Activated CD8-positive, alpha-beta memory T cell treated with anti-CD3 and anti-CD28 coated beads for 4 hours (primary cell): ENCODE measurements at places on chromosomes 13 and 19.
A peak's percentile ranks its signal among the peaks of the same experiment; 100 is the strongest.

DNA sequence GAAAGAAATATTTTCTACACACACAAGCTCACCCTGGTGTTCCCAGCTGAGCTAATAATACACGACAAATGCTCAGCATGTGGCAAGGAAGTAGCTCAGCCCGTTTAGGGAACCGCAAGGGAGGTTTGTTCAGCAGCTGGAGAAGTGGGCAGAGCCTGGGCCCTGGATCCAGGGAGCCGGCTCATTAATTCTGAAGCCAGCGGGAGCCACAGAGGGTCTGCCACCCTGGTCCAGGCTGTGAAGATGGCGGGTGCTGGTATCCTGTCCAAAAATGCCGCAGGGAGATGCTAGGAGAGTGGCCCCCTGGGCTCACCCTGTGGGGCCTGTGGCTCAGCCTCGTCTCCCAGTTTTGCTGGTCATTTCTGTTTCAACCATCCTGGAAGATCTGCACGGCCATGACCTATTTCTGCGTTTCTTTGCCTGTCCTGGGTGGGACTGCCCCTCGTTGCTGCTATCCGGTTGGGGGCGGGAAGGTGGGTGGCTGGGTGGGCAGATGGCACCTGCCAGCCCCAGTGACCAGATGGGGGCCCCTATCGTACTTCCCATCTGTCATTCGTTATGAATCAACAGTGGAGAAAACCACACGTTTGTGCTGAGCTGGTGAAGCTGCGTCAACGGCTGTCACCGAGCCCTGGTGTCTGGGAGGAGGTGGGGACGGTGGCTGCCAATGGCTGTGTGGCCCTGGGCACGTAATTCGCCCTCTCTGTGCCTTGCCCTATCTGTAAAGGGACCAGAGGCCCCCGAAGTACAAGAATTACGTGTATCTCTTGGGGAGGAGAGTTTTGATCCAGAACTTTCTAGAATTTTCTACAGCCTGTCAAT lies 2.7 kb upstream of the GNA15 start:
- DNase-seq = peak; percentile 70

- DNase-seq = no peak
Measured at GRCh38 chr13:103004661-103005345, 61.4 kb downstream of the SLC10A2 start.

- no peak for DNase-seq
Measured at GRCh38 chr19:17626456-17627015, 61.6 kb downstream of the UNC13A start.

DNA sequence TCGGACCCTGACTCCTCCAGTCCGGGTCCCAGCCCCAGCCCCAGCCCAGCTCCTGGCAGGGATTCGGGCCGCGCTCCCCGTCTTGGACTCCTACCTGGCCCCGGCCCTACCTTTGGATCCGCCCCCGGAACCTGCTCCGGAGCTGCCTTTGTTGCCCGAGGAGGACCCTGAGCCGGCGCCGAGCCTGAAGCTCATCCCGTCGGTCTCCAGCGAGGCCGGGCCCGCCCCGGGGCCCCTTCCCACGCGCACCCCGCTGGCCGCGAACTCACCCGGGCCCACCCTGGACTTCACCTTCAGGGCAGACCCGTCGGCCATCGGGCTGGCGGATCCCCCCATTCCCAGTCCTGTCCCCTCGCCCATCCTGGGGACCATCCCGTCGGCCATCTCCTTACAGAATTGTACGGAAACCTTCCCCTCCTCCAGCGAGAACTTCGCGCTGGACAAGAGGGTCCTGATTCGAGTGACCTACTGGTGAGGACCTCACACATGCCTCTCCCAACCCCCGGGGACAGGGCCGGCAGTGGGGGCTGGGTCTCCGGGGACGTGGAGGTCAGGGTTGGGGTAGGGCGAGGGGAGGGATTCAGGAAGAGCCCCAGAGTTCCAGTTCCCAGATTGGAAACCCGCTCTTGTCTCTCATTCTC lies 732 bp downstream of the SELENOV start:
- DNase-seq = no peak

GRCh38 chr13:57858376-57858775 lies 226.8 kb downstream of the PCDH17 start:
- no peak for DNase-seq
